ENCODE measurements at places on chromosomes 4 and X.

DNA sequence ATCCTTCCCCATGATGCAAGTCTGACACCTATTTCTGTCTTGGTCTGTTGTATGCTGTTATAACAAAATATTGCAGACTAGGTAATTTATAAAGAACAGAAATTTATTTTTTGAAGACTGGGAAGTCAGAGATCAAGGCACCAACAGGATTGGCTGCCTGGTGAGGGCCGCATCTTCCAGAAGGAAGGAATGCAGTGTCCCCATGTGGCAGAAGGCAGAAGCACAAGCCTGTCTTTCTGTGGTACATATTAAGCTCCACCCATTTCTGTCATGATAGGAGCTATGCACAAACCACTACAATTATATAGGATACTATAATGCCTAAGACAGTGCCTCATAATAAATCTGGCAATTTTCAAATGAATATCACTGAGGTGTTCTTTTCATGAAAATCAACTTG lies 502.3 kb upstream of the DIAPH2 start:
- no peak for DNase-seq

GRCh38 chrX:110133735-110134370 lies 130.9 kb downstream of the TMEM164 start:
- no peak for DNase-seq

DNA sequence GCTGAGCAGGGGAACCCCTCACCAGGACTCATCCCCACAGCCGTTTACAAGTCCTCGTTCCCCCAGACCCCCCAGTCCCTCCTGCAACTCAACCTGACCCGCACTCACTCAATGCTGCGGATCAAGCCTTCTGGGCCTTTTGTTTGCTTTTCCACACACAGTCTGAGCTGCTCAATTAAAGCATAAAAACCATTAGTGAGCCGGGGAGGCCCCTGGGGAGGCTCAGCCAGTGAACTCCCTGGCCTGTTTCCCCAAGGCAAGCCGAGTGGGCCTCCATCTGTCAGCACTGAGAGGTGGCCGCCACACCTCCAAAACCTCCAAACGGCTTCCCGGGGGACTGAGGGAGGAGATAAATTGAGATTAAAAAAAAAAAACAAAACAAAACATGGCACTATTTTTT lies 158.5 kb downstream of the SHOX start:
- DNase-seq = no peak

- DNase-seq = no peak
Observed at GRCh38 chrX:36581030-36581429, 427.1 kb upstream of the FAM47C start.

DNA sequence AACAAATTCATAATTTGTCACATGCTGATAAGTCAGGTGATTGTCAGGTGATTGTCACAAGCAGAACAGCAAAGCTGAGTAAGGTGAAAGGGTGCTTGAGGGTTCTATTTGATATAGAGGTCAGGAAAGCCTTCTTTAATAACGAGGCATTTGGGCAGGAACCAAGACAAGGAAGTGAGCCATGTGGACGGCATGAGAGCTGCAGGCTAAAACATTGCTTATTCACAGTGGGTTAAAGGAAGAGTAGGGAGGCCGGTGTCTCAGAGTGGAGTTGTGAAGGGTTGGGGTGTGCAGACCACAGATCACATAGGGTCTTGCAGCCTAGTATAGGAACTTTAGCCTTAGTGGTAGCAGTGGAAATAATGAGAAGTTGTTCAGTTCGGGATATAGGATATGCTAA lies 31.3 kb upstream of the CYP2U1 start:
- no peak for DNase-seq

DNA sequence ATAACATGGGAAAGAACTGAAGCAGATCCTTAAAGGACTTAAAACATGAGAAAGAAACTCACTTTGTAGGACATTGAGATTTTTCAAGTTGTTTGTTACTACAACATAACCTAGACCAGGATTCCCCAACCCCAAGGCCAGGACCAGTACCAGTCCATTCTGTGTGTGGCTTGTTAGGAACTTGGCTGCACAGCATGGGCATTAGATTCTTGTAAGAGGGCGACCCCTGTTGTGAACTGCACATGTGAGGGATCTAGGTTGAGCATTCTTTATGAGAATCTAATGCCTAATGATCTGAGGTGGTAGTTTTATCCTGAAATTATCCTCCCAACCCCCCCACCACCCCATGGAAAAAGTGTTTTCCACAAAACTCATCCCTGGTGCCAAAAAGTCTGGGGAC lies 566.1 kb downstream of the KCTD8 start:
- DNase-seq = no peak

- DNase-seq = peak; percentile 32
Observed at GRCh38 chr4:19850909-19851308, 400.8 kb upstream of the SLIT2 start.

- no peak for DNase-seq
Observed at GRCh38 chrX:28659269-28659668, 72.0 kb downstream of the IL1RAPL1 start.

- no peak for DNase-seq
Observed at GRCh38 chrX:19887911-19888879, 795 bp upstream of the SH3KBP1 start.

DNA sequence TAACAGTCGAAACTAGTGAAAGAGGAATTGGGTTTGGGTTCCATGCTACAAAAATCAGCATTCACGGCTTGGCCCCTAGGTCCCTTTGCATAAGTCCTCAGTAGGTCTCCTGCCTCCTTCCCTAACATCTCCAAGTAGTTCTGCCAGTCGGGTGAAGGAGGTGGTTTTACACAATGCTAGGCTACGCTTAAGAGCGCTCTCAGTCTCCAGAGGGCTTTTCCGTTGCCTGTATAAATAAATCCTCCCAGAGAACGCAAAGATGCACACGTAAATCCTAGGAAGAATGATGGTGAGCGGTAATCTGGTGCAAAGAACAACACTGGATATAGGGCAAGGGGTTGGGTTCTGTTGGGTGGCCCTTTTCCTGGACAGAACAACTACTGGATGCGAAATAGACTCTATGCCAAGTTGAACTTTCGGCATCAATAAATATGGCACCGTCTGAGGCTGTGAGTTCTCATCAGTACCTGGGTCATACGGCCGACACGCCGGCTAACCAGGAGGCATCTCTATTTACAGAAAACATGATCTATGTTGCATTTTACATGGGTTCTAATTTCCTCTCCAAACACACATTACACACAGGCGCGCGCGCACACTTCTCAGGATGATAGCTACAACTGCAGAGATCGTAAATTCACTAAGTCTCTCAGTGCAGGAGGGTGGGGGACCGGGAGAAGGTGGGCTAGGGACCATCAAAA lies 1.3 kb downstream of the CAMK2D start:
- DNase-seq = no peak

- peak; percentile 60 for DNase-seq
Observed at GRCh38 chr4:139453041-139453370, 915 bp upstream of the RAB33B start.

- DNase-seq = no peak
Observed at GRCh38 chr4:107845681-107846080, 20.9 kb downstream of the SGMS2 start.

- no peak for DNase-seq
Observed at GRCh38 chr4:72564184-72564583, 4.8 kb downstream of the ADAMTS3 start.

DNA sequence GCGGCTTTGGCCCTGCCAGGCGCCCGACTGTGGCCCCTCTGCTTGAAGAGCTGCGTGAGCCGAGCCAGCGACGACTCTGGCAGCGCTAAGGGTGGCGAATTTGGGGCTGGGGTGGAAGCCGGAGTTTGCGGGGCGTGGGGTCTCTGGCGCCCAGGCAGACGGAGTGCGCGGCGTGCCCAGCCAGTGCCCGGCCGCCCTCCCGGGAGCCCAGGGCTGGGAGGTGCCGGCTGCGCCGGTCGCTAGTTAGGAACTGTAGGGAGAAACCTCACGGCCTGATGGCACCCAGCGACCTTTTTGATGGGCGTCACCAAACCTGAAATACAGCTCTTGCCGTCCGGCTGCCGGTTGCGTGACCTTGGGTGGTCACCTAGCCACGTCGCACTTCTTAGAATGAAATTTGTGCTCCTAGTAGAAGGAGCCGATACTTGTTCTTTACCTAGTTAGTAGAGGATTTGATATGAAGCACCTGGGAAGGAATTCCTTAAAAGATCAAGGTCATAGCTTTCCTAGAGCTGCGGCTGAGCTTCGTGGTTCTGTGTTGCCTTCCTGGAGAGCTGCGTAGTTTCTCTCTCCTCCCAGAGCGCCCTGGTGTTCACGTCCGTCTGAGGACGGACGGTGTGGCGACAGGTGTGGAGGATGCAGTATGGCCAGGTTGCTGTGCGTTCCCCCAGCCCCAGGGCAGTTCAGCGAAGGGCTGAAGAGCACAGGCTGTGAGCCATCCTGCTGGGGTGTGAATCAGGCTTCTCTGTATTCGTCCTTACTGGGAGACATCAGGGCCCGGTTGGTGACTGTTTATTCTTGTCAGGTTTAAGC lies 680 bp downstream of the MAEA start:
- no peak for DNase-seq

DNA sequence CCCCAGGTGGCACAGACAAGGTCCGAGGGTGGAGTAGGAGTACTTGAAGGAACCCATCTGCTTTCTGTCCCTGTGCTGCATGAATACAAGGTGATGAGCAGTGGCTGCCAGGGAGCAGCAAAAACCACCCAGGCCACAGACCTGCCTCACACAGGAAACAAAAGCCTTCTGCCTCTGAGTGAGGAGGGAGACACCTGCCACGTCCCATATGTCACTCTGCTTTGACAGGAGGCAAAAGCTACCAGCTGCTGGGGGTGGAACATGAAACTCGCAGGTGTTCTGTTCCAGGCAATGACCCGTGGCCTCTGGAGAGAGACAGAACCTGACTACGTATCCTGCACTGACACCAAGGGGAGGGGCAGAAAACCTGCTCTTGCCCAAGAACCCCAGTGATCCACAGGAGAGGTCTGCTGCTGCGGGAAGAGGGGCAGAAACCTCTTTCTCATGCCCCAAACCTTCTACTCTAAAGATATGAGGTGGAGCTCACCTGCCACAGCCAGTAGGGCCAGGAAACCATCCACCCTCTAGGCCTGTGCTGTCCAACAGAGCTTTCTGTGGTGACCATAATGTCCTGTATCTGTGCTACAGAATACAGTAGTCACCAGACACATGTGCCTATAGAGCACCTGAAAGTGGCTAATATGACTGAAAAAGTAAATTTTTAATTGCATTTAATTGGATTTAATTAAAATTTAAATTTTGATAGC lies 172.9 kb downstream of the PRDM5 start:
- no peak for DNase-seq

GRCh38 chr4:148004228-148004857 lies 272.5 kb downstream of the ARHGAP10 start:
- DNase-seq = no peak

DNA sequence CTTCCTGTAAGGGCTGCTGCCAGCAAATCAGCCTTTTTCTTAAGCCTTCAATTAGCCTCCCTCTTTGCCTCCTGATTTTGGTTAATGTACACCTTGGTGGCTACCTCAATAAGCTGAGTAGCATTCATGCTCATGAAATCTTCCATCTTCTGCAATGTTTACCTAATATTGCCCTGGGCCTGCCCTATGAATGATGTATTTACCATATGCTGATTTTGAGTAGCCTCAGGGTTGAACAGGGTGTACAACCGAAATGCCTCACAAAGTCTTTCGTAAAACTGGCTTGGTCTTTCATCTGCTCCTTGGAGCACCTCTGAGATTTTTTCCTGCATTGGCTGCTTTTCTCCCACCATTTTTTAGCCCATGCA lies 29.8 kb downstream of the SULT1E1 start:
- DNase-seq = no peak

GRCh38 chr4:103496800-103497199 lies 223.0 kb downstream of the TACR3 start:
- DNase-seq = no peak

DNA sequence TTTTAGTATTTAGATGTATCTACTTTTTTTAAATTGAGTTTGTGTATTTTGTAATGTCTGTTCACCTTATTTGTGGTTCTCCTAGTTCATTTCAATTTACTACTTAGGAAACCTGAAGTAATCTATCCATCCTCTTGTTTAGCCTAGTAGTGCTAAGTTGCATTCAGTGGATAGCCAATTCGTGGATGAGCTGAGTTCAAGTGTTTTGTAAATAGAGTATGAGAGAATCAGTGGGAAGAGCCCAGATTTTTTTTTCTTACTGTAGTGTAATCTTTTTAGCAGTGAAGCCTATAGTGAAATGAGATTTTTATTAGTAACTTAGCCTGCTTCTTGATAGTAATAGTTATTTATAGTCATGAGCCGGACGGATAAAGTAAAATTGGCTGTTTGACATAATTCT lies 21.7 kb downstream of the STAG2 start:
- no peak for DNase-seq

- no peak for DNase-seq
Observed at GRCh38 chr4:164446516-164446915, 307.4 kb upstream of the SMIM31 start.

DNA sequence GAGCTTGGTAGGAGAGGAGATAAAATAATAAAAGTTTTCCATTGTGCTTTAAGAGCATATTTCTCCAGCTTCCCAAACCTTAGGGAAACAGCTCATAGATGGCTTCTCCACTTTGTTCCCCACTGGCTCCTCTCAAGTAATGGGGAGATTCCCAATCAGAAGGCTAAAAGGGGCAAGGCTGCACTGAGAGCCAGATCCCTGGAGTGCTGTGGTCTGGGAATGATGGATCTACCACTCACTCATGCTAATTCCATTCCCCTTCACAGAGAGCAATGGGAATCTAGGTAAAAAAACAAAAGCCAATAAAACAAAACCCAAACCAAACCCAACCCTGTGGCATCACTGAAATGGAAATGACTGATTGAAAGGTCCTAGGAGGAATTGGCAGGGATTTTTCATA lies 219.7 kb upstream of the MBNL3 start:
- DNase-seq = no peak

- no peak for DNase-seq
Observed at GRCh38 chr4:56731857-56732256, 50.8 kb upstream of the HOPX start.

- DNase-seq = no peak
Observed at GRCh38 chr4:180437601-180438000, 1805.6 kb upstream of the TENM3 start.

DNA sequence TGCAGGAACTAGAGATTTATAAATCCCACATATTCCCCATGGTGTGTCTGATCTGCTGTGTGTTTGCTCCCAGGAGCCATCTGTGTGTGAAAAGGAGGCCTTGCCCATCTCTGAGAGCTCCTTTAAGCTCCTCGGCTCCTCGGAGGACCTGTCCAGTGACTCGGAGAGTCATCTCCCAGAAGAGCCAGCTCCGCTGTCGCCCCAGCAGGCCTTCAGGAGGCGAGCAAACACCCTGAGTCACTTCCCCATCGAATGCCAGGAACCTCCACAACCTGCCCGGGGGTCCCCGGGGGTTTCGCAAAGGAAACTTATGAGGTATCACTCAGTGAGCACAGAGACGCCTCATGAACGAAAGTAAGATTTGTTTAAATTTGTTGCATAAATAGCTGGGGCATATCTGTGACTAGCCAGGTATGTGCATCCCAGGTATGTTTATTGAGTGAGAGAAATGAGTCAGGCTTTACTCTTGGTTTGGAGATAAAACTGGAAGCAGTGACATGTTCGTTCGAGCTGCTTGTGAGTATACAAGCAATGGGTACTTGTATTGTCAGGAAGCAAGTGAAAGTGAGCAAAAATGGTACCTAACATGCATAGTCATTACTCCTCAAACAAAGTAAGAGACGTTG lies 89.5 kb downstream of the PTTG2 start:
- DNase-seq = no peak

- no peak for DNase-seq
Observed at GRCh38 chrX:78945186-78945912, at the start of gene P2RY10. P2RY10 (plus strand) TSS chrX:78945391; CDS start chrX:78960521, 15,130 bp downstream.

GRCh38 chrX:2883770-2884169 lies 45.4 kb downstream of the ARSD start:
- no peak for DNase-seq

All from Panc1 (cell line).